ENCODE measurements at places on chromosomes 7 and 10.
A peak's percentile ranks its signal among the peaks of the same experiment; 100 is the strongest.

DNA sequence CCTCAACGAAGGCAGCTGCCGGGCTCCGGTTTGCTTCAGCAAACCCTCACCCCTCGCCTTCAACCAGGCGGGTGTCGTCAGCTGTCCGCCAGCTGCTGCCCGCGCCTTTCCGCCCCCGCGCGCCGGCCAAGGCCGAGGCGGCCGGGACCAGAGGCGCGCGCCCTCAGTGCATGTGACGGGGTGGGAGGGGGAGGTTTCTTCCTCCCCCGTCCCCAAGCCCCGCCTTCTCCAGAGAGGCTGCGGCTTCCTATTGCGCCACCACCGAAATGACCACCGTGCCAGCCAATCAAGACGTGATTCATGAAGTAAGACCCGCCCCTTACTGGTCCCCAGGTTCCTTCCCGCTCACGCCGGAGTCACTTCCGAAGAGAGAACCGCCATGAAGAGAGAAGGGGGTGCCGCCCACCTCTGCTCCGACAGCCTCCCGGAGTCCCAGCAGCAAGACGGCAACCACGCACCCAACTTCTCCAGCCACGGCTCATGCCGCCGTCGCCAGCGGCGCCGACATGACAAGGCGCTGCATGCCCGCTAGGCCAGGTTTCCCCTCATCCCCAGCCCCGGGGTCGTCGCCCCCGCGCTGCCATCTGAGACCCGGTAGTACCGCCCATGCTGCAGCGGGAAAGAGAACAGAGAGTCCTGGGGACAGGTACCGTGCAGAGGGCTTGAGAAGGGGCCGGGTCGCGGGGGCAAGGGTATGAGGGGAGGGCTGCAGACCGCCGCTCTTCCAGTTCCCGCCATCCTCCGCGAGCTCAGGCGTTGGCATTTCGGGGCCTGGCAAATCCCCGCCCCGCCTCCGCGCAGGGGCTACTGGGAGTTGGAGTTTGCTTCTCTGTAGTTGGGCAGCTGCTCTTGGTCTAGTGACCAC is at the start of gene SLF2:
Gene SLF2, plus strand, starts transcription at position 359 of the 865 bp plus-strand sequence. Its CDS starts 148 bp downstream, at position 507.
- peak; percentile 92 for DNase-seq

DNA sequence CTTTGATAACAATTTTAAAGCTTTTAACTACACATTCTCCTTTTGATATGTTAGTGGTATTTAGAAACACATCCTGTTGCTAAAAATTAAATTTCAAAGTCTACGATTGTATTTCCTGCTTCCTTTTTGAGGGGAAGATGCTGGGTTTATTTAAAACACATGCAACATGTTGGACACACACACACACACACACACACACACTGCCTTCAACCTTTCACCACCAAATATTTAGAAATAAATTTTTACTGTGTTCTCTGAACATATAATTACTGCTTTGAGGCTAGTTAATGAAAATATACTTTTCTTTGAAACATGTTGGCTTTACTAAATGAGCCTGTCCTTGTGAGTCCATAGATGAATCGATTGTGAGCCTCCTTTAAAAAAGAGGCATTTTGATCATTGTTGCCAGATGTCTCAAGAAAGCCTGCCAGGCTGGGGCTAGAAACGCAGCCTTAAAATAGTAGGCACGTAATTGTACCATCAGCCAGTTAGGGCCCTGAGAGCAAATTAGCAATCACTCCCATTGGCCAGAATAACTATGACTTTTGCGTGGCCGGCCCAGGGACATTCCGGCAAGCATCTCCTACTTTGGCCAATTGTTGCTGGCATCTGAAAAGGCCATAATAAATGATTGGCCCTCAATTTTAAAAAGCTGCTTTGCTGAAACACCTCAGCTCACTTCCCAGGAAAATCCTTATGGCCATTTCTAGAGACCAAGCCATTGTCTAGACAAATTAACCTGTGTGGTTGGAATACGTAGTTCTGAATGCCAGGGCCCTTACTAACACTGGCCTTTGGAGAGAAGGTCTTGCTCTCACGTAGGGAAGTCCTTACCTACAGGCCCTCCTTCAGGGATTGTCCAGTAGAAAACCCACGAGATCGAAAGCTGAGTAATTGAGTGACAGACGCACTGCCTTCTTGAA is 9.9 kb upstream of the TEX36 start:
- no peak for DNase-seq

DNA sequence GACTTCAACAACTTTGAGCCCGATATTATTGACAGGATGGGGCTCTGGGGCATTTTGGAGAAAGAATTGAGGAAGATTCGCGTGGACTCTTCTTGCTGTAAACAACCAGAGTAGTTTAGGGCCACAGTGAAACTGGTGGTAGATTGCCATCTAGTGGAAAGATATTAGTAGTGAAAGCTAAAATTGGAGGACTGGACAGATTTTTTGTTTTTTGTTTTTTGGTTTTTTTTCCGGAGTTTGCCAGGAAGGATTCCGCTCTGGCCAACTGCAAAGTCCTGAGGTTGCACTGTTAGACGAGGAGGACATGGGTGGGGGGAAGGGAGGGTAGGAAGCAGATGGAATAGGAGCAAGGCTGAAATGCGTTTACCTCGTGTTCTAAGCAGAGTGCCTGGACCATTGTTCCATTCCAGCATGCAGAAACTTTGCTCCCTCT is 11.7 kb downstream of the NOBOX start:
- DNase-seq, result no peak

GRCh38 chr10:100350914-100351485 is 4.0 kb downstream of the SCD start:
- no peak for DNase-seq

- DNase-seq, result no peak
Observed at GRCh38 chr10:20277820-20278219, 461.6 kb downstream of the PLXDC2 start.

- no peak for DNase-seq
Observed at GRCh38 chr10:132613566-132614348, 76.2 kb downstream of the INPP5A start.

DNA sequence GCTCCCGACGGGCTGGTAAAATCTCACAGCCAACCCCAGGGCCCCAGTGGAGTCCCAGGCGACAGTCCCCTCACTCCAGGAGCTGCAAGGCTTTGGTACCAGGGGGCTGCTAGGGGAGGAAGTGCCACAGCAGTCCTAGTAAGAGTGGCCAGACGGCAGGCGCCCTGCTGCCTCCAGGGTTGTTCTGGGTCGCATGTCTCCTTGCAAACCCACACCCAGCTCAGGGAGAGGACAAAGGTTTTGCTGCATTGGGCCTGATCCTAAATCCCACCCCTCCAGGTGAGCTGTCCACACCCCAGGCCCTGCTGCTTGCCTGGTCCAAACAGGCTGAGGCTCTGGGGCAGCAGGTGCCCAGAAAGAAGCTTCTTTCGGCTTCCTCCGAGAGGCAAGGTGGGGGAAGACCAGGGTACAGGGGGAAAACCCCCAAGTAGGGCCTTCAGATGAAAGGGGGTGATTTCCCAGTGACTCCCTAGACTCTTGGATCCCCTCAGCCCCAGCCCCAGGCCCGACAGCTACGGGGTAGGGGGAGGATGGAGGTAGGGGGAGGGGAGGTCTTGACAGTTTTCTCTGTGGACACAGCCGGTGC is 4.2 kb upstream of the KCP start:
- DNase-seq, result no peak

DNA sequence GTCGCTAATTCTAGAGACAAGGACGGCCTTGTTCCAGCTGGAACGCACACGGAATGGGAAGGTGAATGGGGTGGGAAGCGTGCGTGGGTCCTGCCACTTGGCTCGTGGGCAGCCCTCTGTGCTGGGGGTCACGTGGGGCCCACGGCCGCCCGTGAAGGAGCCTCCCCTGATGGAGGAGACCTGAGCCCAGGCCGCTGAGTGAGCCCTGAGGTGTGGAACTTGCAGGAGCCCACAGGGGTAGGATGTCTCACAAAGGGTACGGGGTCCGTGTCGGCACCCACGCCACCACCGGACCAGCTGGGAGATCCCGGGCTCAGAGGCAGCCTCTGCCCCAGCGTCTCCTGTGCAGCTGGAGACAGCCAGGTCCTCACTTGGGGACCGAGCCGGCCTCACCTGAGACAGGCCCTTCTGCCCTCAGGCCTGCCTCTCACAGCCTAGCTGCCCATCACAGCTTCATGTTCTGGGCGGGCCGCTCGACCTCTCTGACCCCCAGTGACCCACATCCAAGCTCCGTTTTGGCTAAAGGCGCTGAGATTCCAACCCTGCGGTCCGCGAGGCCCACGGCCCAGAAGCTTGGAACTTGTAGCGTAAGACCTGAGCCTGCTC is 84.8 kb downstream of the FOXL3 start:
- no peak for DNase-seq

GRCh38 chr7:47576866-47577306 is 5.0 kb downstream of the TNS3 start:
- DNase-seq, result no peak

GRCh38 chr10:112303528-112303927 is 20.3 kb downstream of the TECTB start:
- DNase-seq, result no peak

- no peak for DNase-seq
Observed at GRCh38 chr7:134427896-134428295, 31.0 kb downstream of the AKR1B1 start.

DNA sequence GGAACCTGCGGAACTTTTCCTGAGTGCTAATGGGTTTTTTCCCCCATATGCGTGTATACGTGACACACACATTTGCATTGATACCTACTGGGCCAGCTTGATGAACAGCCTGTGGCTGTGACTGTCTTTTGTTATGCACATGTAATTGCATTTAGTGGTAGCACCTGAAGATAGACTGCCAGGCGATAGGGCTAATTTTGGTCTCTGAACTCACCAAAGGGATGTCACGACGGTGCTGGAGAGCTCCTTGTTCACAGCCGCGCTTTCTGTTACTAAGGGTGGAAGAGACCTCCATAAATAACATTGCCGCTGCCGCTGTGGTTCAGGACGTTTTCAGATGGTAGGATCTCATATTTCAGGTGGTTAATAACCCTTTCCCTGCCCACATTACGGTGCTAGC is 133.2 kb downstream of the CAMK1D start:
- DNase-seq, result no peak

GRCh38 chr7:30224511-30225062 is 59.8 kb upstream of the ZNRF2 start:
- no peak for DNase-seq

GRCh38 chr7:32588657-32589056 is 93.4 kb downstream of the AVL9 start:
- no peak for DNase-seq

DNA sequence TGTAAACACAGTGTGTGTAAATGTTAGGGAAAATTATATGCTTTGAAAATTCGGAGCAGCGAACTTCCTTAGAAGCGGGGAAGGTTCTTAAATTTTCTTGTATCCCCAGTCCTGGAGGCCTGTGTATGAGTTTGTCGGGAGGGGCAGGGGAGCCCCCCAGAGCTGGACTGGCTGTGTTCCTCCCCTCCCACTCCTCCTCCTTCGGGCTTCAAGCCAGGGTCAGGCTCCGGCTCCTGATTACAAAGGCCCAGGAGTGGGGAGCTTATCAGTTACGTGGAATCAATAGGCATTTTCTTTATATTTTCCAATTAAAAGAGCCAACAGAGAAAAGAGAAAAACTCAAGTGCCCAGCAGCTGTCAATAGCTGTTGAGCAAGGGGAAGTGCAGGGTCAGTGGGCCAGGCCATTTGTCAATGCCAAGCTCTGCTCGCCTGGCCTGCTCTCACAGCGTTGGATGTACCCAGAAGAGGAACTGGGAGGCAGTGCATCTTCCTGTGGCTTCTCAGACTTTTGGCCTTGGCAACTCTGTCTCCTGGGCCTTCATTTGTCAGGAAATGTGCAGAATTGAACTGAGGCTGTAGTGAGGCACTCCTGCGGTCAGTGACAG is 156.9 kb upstream of the PCBD1 start:
- no peak for DNase-seq

- DNase-seq, result no peak
Observed at GRCh38 chr10:62915158-62915557, 99.0 kb upstream of the EGR2 start.

GRCh38 chr10:84846658-84847316 is 518.4 kb downstream of the CCSER2 start:
- no peak for DNase-seq

DNA sequence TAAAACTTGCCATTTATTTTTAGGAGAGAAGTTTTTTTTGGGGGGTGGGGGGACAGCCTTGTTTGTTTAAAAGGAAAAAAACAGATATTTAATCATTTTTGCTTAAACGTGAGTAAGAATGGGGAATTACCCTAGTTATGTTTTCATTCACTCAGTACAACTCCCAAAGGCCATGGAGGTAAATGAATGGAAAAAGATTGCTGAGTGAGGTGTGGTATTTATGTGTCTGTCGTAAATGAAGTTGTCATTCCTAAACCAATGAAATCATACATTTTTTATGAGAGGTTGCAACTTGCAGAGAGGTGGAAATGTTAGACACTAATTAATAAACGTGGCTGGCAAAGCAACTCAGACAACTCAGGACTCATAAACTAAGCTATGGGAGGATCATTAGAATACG is 218.1 kb downstream of the CELF2 start:
- no peak for DNase-seq

DNA sequence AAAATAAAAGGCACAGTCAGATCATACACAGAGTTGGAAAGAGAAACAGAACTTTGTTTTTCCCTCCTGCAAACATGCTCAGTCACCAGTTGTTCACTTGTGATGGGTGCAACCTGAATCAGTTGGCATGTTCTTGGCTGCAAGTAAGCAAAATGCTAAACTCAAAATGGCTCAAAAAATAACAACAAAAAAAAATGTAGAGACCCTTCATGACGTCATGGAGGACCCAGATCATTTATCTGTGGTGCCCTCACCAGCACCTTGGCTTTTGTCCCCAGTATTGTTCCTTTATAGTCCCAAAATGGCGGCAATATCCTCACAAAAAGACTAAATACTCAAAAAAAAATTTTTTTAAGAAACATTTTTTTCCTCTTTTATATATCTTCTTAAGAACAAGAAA is 112.4 kb downstream of the CABCOCO1 start:
- DNase-seq, result no peak

- no peak for DNase-seq
Observed at GRCh38 chr10:88728107-88728763, 22.2 kb downstream of the LIPK start.

- no peak for DNase-seq
Observed at GRCh38 chr10:50972591-50972990, 87.2 kb upstream of the A1CF start.
